ENCODE measurements at places on chromosomes 12 and 14. TPM values are rescaled to one million over a fixed set of nuclear protein-coding genes. Genes with fewer than 3 reads are reported as not detected.

- H3K27me3 ChIP-seq: peaks cover 49% of the 10 kb centered on the region
- no peak overlapping the region for H3K27ac ChIP-seq
- no peaks in the 10 kb centered on the region for H3K4me1 ChIP-seq
- no peak overlapping the region for H3K4me3 ChIP-seq
- H3K36me3 ChIP-seq: no peaks in the 10 kb centered on the region
These were observed 6.3 kb upstream of the BMP4 start for GRCh38 chr14:53962953-53963319.

DNA sequence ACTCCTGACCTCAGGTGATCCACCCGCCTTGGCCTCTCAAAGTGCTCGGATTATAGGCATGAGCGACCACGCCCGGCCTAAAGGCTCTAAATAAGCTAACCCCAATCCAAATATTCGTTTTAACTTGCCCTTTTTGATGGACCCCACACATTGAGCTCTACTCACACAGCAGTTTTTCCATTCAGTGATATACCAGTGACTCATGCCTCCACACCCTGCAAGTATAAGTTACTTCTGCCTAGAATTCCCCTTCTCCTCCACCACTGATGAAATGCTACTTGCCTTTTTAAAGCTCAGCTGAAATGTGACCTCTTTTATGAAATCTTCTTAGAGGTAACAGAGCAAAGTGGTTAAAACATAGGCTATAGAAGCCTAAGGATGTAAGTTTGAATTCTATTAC is 68.8 kb downstream of the EXOC5 start:
- H3K4me3 ChIP-seq: no peak overlapping the region
- H3K4me1 ChIP-seq: no peaks in the 10 kb centered on the region
- no peak for DNase-seq
- no peaks in the 10 kb centered on the region for H3K36me3 ChIP-seq
- peaks cover 12% of the 10 kb centered on the region for H3K27me3 ChIP-seq

SERPINA10 gene
- total RNA-seq: not detected

DNA sequence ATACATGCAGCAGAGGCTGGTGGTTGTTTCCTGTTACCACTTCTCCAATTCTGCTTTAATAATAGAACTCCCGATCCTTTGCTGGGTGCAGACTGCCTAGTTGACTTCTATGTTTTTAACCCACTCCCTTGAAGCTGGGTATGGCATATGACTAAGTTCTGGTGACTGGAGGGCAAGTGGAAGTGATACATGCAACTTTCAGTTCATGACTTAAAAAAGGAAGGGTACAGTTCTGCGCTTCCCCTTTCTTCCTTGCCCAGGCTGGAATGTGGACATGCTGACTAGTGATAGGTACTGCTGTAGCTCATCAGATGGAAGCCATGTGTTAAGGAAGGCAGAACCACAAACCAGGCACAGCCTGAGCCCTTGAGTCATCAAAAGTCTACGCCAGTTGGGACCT is 2.4 kb upstream of the A2M start:
- H3K27me3 ChIP-seq: peaks cover 6% of the 10 kb centered on the region
- no peak overlapping the region for H3K4me3 ChIP-seq
- no peak overlapping the region for H3K27ac ChIP-seq
- peaks cover 10% of the 10 kb centered on the region for H3K4me1 ChIP-seq

DNA sequence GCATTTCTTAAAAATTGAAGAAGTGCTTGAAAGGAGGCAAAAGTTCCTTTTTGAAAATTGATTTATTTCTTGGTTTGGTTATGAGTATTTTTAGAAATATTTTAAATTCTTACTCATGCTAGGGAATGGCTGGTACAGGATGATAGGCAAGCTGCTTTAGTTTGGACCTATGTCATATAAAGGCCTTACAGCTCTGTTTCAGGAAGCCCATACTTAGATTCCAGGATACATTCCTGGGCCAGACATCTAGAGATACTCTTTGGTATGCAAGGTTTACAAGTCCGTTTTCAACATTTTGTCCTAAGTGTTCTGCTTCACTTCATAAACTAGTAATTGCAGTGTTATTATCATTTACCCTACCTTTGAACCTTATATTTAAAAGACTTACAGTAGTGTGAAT is 186.8 kb downstream of the FUT8 start:
- peaks cover 13% of the 10 kb centered on the region for H3K36me3 ChIP-seq
- peaks cover 2% of the 10 kb centered on the region for H3K4me1 ChIP-seq
- H3K27me3 ChIP-seq: no peaks in the 10 kb centered on the region
- DNase-seq: no peak
- no peak overlapping the region for H3K27ac ChIP-seq

SPX gene
- total RNA-seq: 0.23 TPM

- no peaks in the 10 kb centered on the region for H3K27me3 ChIP-seq
- no peaks in the 10 kb centered on the region for H3K4me1 ChIP-seq
- no peak overlapping the region for H3K4me3 ChIP-seq
- no peaks in the 10 kb centered on the region for H3K36me3 ChIP-seq
These were observed 60.8 kb upstream of the HSPB8 start for GRCh38 chr12:119117936-119118335.

GRCh38 chr12:16949871-16950667 is 344.1 kb upstream of the LMO3 start:
- DNase-seq: no peak
- H3K27me3 ChIP-seq: no peaks in the 10 kb centered on the region
- H3K4me1 ChIP-seq: no peaks in the 10 kb centered on the region
- no peak overlapping the region for H3K27ac ChIP-seq

DNA sequence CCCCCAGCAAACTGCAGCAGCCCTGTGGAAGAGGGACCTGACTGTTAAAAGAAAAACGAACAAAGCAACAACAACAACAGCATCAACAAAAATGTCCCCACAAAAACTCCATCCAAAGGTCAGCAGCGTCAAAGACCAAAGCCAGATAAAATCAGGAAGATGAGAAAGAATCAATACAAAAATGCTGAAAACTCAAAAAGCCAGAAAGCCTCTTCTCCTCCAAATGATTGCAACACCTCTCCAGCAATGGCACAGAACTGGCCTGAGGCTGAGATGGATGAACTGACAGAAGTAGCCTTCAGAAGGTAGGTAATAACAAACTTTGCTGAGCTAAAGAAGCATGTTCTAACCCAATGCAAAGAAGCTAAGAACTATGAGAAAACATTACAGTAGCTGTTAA is 45.4 kb upstream of the PPP4R3A start:
- H3K4me1 ChIP-seq: no peaks in the 10 kb centered on the region
- no peak overlapping the region for H3K27ac ChIP-seq
- peaks cover 2% of the 10 kb centered on the region for H3K36me3 ChIP-seq
- no peak for DNase-seq

DNA sequence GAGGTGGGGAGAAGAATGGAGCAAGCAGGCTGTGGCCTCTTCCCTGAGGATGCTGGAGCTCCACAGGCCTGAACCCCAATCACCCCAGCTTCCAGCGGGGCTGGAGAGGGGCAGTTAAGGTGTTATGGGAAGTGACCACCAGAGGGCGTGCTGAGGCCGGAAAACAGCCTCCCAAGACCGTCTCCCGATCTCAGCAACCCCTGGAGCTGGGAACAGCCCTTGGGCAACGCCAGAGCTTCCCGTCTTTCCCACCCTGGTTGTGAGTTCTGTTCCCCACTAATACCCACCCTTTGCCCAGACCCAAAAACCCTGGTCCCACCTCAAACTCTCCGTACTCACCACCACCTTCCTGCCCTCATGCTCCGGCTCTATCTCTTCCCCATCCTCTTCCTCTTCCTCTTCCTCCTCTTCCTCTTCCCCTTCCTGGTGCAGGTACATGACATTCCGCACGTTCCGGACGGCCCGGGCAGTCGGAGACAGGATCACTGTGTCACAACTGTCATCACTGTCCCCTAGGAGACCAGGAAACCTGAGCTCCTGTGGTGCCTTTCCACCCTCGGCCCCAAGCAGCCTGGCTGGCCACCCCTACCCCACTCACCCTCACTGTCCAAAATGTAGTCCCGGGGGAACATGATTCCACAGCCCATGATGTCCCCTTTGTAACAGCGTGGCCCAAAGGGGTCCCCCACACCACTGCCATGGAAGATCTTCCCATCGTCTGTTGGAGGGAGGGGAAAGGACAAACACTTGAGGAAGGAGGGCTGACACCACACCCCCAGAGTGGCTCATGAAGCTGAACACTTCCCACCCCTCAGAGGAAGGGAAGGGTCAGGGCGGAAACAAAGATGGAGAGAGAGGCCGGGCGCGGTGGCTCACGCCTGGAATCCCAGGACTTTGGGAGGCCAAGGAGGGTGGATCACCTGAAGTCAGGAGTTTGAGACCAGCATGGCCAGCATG is 12.9 kb downstream of the SPRYD3 start:
- H3K36me3 ChIP-seq: peaks cover 15% of the 10 kb centered on the region
- H3K27ac ChIP-seq: peak overlapping the region; percentile 66
- peak; percentile 72 for DNase-seq
- peaks cover 6% of the 10 kb centered on the region for H3K4me1 ChIP-seq

RNASE7 gene
- not detected for total RNA-seq

AKAP3 gene
- total RNA-seq: 4.1 TPM
